ENCODE measurements at places on chromosomes 5 and 9.

DNA sequence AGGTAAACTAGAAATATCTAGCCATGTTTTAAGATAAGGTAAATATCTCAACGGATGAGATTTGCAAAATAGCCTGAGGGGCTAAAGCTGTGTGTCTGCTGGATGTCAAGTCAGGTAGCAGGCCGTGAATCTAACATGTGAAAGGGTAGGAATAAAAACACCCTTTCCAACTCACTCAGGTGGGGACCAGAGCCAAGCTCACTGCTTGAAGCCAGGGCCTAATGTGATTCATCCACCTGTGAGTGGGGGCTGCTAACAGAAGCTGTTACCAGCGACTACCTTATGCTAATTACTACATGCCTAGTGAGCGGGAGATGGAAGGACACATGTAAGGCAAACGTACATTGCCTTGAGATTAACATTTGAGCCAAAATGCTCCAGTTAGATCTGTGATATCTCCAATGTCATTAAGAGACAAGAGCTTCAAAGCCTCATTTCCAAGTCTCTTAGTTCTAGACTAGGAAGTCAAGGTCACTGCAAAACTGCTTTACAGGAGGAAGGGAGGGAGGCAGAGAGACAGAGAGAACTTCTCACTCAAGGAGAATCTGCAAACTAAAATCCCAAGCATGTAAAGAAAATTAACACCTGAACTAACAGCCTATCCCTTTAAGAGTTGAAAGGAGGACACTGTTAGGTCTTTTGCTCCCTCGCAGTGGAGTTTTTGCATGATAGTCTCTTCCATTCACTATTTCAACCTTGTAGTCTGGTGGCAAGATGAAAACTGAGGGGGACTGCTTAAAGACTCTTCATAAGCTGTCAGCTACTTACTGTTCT lies 141.6 kb upstream of the RPS23 start:
- no peak for DNase-seq

DNA sequence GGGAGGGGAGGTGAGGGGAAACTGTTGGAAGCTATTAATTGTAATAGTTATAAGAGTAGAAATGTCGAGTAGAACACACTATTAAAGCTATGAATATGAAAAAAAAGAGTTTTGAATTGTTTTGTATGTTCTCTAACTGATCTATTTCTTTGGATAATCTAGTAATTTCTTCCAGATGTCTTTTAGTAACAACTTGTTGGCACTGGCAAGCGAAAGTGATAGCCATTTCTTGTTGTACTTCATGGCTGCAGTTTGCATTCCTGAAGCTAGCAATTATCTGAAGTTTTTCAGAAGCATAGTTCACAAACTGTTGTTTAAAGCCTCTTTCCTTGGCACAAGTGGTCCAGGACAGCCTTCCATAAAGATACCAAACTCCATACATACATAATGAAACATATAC lies 49.4 kb upstream of the SPATA31C2 start:
- no peak for DNase-seq

DNA sequence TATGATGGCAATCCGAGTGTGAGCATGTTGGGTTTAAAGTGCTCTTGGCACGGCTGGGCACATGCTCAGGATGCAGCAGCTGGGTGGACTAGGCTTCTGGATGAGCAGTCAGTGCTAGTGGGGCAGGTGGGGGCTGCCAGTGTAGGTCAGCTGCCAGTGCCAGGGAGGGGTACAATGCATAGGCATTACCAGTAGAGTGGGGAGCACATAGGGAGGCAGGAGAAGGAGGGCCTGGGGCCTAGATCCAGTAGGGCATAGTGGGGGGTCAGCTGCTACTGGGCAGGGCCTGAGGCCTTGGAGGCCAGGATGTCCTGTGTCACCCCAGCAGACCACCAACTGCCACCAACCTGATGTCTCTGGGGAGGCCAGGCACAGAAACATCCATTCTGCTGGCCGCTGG lies 24.2 kb downstream of the ACSL6 start:
- DNase-seq, result no peak

DNA sequence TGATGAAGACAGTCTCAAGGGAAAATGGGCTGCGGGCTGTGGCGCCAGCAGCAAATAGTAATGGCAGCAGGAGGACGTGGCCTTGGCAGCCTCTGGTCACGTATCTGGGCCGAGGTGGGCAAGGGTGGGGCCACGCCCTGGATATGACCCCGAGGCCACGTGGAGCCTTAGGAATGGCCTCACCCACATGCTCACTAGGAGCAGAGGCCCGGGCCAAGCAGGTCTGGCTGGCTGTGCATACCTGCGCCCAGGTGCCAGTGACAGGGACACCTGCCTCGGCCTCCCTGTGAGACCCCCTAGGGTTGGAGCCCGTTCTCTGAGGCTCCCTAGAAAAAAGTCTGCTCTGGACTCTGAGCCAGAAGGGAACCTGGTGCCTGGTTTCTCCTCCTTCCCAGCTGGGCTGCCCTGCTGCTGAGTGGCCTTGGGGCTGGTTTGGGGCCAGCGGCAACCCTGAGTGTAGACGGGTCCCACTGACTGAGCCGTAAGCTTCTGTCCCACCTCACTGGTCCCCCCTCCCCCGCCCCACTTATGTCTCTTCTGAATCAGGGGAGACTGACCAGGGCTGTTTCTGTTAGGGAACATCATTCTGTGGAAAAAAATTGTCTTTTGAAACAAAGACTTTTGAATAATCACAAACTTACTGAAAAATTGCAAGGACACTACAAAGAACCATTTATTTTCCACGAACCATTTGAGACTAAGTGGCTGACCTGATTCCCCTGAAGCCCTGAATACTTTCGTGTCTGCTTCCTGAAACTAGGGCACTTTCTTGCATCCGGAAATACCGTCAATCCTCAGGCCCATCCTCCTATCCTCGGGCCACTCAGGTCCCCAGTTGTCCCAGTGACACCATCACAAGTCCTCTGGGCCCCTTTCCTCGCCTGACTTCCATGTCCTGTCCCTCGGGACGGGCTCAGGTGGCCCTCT lies 60.8 kb downstream of the WNK2 start:
- no peak for DNase-seq

- DNase-seq, result no peak
Observed at GRCh38 chr5:133253070-133253469, 201.3 kb downstream of the HSPA4 start.

GRCh38 chr5:156471893-156472292 lies 144.9 kb downstream of the SGCD start:
- DNase-seq, result no peak
